ENCODE measurements at places on chromosomes 16 and 17. TPM values are rescaled to one million over a fixed set of nuclear protein-coding genes. Genes with fewer than 3 reads are reported as not detected.

Gene TBC1D3E
- total RNA-seq, result not detected

Gene KRT35
- not detected for total RNA-seq

Gene WDR81
- 30.3 TPM for total RNA-seq

Gene TRPV2
- 31.0 TPM for total RNA-seq

Gene C17orf78
- not detected for total RNA-seq

Gene ABCC6
- total RNA-seq, result 27.5 TPM

Gene KRTAP9-2
- not detected for total RNA-seq

Gene FXR2
- 39.3 TPM for total RNA-seq

Gene GPRC5C
- 148 TPM for total RNA-seq

Gene KRT23
- total RNA-seq, result 7.0 TPM

Gene SPATA22
- 0.32 TPM for total RNA-seq

Gene SNX11
- 21.8 TPM for total RNA-seq

Gene TBC1D3H
- not detected for total RNA-seq

Gene LRRC37A2
- total RNA-seq, result 8.1 TPM

Gene ACBD4
- 29.8 TPM for total RNA-seq

Gene GPS2
- total RNA-seq, result 71.8 TPM

Gene KRT32
- not detected for total RNA-seq

Gene PIK3R5
- total RNA-seq, result 17.1 TPM

Gene NTN1
- 33.1 TPM for total RNA-seq

Gene EPN3
- 92.7 TPM for total RNA-seq

Gene POLDIP2
- 88.8 TPM for total RNA-seq

Gene KRTAP4-5
- total RNA-seq, result not detected

Gene AHSP
- not detected for total RNA-seq

Gene ACOX1
- total RNA-seq, result 102 TPM

Gene DLX4
- not detected for total RNA-seq

Gene ODAD4
- total RNA-seq, result 1.6 TPM

Gene NLE1
- 7.1 TPM for total RNA-seq

Gene ACSM3
- total RNA-seq, result 11.0 TPM

Gene RHBDF1
- 50.6 TPM for total RNA-seq

Gene YBX2
- 1.4 TPM for total RNA-seq

Gene MYCBPAP
- total RNA-seq, result 4.6 TPM

Gene TLCD3B
- total RNA-seq, result not detected

Gene TVP23A
- 0.52 TPM for total RNA-seq

Gene CDK3
- total RNA-seq, result 11.9 TPM

Gene ASGR1
- total RNA-seq, result 5.0 TPM

Gene NOG
- 0.20 TPM for total RNA-seq
